Hematopoietic multipotent progenitor cell treated with erythropoietin and hydrocortisone succinate and interleukin-3 and kit ligand, for 17 days (in vitro differentiated cells): ENCODE measurements at places on chromosomes 16 and 17.
A peak's percentile ranks its signal among the peaks of the same experiment; 100 is the strongest.

DNA sequence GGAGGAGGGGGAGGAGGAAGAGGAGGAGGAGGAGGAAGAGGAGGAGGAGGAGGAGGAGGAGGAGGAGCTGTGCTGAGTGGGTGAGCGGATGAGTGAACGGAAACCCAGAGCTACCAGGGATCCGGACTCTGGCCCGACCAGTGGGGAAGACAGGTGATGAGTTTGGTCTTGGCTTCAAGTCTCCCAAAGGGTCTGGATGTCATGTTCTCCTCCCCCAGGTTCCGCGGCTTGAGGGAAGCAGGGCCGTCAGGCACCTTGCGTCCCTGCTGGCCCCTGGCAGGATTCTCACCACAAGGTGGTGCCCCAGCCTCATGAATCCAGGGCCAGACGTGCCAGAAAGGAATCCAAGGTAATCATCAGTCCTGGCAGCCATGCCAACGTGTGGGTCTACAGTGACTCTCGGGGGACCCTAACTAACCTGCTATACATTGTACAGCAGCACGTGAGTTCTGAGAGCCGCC is 13.5 kb upstream of the ABAT start:
- DNase-seq: peak; percentile 65

DNA sequence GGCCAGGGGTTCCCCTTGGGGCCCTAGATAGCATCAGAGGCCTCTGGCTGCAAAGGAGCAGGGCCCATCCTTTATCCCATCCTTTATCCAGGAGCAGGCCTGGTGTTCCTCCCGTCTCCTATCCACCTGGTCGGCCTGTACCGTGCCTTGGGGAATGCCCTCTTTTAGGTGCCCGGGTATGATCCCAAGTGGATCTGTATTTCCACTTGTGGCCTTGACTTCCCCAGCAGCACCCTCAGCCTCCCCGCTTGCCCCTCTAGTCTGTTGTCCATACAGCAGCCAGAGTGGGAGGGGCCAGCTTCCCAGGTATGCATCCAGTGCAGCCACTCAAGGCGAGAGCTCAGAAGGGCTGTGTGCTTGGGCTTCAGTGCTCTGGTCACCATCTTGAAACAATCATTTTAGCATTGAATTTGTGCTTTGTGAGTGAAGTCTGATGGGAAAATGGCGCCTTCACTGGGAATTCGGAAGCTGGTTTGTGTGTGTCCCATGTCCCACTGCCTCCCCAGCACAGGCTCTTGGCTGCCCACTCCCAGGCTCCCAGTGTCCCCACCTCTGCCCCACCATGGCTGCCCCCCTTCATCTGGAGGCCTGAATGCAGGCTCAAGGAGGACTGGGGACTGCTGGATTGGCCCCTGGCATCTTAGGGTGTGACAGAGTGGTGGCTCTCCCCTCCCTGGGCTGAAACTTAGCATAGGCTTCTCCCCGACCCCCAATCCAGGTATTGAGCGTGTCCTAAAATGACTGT is 3.3 kb upstream of the RNF112 start:
- DNase-seq: no peak

DNA sequence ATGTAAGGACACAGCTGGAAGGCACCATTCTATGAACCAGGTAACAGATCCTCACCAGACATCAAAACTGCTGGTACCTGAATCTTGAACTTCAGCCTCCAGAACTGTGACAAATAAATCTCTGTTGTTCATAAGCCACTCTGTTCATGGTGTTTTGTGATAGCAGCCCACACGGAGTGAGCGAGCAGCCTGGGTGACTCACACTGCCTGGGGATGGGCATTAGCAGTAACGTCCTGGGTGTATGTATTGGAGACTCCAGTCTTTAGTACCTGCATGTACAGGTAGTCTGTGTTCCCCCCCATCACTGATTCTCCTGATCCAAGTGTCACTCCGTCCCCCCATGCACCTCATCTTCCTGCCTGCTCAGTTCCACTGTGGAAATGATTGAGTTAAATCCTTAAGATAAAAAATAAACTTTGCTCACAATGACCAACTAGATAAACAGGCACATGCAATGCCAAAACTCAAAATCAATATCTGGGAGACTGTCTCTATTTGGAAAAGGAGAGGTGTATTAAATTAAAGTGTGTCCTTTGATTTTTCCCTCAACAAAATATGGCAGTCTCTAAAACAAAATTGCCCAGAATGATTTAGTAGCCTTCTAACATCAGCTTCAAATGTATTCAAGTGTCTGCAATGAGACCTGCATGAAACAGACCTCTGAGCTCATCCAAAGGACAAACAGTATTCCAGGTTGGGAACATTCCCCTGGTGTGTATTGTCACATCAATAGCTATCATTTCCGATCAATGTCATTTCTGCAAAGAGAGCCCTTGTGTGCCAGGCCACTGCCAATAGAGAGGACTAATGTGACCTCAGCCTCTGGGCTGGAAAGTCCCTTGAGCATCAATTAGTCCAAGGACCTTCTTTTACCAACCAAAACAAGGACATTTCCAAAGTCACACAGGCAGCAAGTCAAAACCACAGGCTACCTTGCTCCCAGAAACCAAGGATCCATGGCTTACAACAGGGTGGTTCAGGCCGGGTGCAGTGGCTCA is 12.2 kb upstream of the VAT1L start:
- DNase-seq: no peak

DNA sequence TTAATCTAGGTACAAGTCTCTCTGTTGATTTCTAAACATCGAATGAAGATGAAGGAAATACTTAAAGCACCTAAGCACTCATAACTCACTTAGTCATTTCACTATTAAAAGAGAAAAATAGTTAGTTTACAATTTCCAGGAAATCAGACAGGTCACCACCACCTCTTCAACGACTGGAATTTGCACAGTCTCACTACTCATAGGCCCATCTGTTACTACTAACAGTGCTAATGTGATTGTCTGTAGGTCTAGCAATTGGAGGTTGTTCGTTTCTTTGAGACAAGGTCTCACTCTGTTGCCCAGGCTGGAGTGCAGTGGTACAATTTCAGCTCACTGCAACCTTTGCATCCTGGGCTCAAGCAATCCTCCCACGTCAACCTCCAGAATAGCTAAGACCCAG is 444.6 kb downstream of the MAF start:
- no peak for DNase-seq

- no peak for DNase-seq
Observed at GRCh38 chr17:47630614-47631013, 19.1 kb upstream of the KPNB1 start.

DNA sequence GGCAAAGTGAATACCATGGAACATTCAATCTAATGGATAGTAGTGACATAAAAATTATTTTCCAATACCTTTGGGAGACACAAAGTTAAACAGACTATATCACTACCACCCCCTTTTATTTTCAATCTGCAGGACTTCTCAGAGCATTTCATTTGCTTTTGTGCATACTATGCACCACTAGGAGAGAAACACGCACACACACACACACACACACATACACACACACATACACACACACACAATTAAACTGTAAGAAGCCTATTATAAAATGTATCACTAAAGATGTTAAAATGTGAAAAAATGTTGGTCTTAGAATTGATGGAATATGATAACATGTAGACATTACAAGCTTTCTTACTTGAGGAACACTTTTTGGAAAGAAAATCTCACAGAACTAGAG is 331.4 kb downstream of the CA10 start:
- no peak for DNase-seq

DNA sequence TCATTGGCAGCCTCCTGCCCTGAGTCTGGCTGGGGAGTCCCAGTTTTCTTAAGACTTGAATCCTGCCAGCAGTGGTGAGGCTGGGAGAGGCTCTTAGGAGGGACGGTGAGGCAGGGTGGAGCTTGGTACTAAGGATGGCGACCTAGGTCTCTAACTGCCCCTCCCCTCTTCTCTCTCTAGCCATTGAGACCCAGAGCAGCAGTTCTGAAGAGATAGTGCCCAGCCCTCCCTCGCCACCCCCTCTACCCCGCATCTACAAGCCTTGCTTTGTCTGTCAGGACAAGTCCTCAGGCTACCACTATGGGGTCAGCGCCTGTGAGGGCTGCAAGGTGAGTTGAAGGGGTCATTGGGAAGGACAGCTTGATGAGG is 16.4 kb downstream of the GJD3 start:
- DNase-seq: no peak

DNA sequence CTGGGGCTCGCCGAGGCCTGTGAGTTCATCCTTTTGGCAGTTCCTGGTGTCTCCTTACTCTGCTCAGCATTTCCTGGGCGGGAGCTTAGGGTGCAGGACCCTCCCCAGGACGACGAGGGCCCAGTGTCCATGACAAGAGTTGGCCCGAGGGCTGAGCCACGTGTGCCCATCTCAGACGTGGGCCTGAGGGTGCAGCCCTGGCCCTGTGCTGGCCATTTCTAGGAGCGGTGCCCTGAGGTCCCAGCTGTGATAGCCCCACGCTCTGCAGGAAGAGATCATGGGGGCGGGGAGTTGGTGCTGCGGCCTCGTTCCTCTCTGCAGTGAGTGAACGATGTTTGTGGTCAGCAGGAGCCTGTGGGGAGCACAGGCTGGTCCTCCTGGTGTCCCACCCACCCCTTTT is 6.0 kb upstream of the MC1R start:
- no peak for DNase-seq

GRCh38 chr16:53100131-53100748 is 45.4 kb downstream of the CHD9 start:
- no peak for DNase-seq
